Fibroblast of skin of right quadriceps (primary cell): ENCODE measurements at places on chromosomes 3 and 15.

DNA sequence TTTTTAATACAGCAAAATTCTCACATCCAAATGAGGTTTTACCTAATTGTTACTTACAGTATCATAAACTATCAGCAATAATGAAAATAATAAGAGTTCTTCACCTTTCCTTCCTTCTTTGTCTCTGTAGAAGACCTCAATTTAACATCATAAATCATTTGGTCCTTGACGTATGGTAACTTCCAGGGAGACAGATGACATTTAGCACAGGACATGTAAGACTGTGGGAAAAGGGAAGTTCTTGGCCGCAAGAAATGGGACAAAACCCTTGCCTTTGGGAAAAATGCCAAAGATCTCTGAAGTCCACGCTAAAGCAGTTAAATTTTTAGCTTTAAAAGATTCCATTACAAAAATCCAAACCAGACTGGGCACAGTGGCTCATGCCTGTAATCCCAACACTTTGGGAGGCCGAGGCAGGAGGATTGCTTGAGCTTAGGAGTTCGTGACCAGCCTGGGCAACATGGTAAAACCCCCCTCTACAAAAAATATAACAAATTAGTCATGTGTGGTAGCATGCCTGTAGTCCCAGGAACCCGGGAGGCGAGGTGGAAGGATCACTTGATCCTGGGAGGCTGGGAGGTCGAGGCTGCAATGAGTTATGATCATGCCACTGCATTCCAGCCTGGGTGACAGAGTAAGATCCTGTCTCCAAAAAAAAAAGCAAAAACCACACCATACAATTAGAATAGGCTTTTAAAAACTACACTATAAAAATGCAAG, 8.8 kb downstream of the PTPN9 start:
- DNase-seq, result peak; percentile 8

- no peak for DNase-seq
Measured at GRCh38 chr15:85353516-85353915, 26.9 kb upstream of the AKAP13 start.

GRCh38 chr15:98755781-98756180, 107.4 kb downstream of the IGF1R start:
- no peak for DNase-seq

DNA sequence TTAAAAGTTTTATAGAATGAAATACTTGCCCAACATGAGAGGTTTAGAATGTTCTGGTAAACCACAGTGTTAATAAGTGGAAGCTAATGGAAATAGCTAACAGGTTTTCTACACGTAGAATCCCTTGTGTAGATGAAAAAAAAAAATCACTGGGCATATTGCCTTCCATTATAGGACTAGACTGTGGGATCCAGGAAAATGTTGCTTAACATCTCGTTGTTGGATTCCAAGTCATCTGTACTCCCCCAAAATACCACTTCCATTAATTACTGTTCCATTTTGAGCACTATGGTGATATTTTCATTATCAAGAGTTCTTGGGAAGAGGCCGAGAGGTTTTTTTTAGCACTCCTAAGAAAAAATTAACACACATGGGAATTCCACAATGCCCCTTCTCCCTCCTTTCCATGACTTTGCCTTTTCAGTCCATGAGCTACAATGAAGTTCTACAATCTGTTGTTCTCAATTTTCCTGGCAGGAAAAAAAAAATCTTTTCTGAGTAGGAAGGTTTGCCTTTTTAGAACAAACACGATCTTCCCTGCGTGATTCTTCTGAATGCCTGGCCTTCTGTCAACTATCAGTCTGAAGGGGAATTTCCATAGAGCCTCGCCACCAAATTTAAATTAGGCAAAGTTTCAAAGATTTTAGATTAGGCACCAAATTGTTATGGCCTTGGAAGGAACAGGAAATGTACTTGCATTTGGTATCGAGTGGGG, 74.4 kb upstream of the CTDSPL start:
- DNase-seq, result no peak

DNA sequence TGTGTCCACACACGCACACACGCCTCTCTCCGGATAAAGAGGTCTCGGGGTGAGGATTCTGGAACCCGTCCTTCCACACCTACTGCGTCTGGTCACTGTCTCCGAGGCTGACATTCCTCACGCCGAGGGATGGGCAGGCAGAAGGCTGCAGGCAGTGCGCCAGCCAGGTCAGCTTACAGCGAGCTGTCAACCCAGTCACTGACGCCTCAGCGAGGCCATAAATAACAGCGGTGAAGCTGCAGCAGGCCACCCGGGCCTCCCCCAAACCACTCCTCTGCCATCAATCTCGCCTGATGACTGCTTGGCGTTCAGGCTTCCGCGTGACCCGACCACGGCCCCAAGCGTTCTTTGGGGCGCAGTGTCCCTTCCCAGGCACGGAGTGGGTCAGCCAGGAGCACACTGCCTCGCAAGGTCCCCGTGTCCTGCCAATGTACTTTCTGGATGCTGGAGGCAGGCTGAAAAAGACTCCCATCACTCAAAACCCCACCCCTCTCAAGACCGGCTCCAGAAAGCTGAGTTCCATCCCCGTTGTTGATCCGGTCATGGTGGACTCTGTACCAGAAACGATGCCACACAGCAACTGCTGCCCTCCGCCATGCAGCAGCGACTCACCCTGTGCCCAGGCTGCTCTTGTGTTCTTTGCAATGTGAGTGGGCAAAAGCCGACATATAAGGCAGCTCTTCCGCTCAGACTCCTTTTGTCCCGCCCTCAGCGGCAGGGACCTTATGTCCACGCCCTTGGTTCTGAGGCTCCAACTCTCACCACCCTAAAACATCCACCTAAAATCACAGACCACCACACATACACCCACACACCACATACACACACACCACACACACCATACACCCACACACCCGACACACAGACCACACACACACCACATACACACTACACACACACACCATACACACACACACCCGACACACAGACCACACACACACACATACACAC, 27.1 kb downstream of the CPN2 start:
- peak; percentile 72 for DNase-seq

DNA sequence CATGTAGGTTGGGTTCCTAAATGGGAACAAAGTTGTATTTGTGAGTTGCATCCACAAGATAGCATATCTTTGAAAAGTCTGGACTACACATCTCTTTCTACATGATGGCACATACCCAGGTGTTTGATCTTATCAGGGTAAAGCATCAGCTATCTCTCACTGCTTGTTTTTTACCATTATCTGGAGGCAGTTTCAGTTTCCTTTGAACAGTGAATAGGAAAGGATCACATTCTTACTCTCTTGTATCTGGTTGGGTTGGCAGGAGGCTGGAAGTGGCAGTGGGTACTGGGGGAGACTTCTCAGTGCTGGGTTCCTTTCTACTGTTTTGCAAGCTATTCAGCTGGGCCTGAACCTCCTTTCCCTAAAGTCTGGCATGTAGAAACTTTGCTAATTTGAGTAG, 4.1 kb downstream of the CEMIP start:
- no peak for DNase-seq

GRCh38 chr3:129277829-129278271, 820 bp upstream of the HMCES start:
- DNase-seq, result peak; percentile 32

GRCh38 chr15:80785335-80785734, 6.2 kb downstream of the CEMIP start:
- peak; percentile 37 for DNase-seq

- no peak for DNase-seq
Measured at GRCh38 chr3:11138371-11138770, 15.9 kb upstream of the HRH1 start.

GRCh38 chr3:122941228-122942206, 86.0 kb downstream of the SEMA5B start:
- no peak for DNase-seq

DNA sequence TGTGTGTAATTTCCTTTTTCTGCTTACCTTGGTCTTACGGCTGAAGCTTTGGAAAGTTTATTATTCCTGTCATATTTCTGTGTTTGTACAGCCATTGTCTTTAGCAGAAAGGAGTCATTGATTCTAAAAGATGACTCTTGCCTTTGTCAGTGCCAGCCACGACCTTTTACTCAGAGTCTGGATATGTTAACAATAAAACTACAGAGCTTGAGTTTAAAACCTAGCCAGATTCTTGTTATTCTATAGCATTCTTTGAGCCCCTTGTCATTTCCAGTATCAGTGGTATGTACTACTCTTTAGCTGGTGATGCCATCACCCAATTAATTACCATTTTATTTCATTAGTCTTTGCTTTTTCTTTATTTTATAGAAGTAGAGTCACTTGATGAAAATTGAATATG, 142.4 kb downstream of the TCF12 start:
- peak; percentile 85 for DNase-seq

GRCh38 chr3:42061713-42062380, 29.3 kb upstream of the TRAK1 start:
- DNase-seq, result peak; percentile 95

GRCh38 chr3:175227126-175227525, 368.0 kb downstream of the NAALADL2 start:
- no peak for DNase-seq

DNA sequence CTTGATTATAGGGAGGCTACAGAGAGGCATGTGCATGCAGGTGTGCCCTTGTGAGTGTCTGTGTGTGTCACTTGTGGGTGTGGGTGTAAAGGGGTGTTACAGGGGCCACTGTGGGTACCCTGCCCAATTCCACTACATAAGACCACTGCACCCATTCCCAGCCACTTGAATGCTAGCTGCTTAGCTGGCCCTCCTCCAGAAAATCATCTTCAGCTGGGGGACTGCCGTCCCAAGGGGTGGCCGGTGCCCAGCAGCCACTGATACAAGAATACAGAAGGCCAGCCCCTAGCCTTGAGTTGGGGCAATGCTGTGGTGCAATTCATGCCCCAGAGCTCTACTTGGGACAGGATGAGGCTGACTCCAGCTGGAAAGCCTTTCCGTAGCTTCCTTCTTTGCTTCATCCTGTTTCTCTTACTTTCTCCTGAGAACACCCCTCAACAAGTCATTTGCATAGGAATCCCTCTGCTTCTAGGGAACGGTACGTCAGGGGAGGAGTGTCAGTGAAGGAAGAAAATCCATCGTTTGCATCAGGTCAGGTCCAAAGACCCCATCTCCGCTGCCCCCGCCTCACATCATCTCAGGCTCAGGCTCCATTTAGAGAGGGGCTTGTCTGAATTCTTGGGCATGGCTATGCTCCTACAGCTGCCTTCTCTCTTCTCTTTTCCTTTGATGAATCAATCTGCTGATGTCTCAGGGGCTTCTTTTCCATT, 72.0 kb downstream of the SCN5A start:
- no peak for DNase-seq

DNA sequence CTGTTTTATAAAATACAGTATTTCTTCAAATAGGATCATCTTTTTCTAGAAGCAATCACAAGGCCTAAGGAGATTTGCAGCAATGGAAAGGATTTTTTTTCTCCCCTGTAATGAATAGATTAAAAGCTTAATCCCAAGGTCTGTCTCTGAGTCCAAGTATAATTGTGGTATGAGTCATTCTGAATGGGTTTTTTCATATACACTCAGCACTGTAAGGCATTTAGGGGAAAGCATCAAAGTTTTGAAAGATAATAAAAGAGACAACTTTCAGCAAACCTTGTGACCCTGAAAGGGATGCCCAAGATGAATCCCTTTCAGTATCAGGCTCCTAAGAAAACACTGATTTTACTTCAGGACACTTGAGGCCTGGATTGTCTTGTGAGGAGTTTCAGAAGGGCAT, 23.3 kb upstream of the LARS2 start:
- peak; percentile 61 for DNase-seq

DNA sequence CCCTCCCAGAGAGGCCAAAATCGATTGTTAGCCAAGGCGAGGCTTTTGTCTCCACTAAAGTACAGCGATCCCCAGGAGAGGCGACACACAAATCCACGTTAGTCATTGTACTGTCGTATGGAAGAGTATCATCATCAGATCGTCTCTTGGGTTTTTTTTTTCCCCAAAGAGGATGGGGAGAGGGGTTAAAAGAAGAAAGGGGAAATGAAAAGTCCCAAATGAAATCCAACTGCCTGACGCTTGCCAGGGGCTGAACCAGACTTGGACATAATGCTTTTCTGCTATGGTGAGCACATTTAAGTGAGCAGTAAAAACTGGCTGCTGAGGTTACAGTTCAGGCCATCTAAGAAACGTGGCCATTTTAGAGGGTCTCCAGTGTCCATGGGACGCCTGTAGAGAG, 37.9 kb upstream of the CTSH start:
- DNase-seq, result peak; percentile 11

GRCh38 chr3:131038326-131038725, 11.6 kb downstream of the NEK11 start:
- no peak for DNase-seq

DNA sequence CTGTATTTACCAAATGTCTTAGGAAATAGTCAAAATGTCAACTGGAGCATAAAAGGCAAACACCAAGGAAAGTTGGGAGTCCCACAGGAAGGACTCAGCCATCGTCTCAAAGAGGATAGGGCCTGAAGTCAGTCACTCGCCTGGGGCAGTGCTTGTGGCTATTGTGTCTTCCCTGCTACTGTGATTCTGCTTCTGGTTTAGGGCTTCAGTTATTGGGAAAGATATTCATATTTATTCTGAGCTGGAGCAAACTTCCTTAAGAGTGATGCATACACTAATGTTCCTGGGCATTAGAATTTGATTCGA, 118.1 kb downstream of the EDEM1 start:
- no peak for DNase-seq

- DNase-seq, result peak; percentile 82
Measured at GRCh38 chr15:51144021-51144532, 49.4 kb upstream of the TNFAIP8L3 start.
